ENCODE measurements at places on chromosomes 6 and 20.

- DNase-seq = peak; percentile 46
These were observed 20.2 kb upstream of the GJE1 start for GRCh38 chr6:142112451-142113061.

DNA sequence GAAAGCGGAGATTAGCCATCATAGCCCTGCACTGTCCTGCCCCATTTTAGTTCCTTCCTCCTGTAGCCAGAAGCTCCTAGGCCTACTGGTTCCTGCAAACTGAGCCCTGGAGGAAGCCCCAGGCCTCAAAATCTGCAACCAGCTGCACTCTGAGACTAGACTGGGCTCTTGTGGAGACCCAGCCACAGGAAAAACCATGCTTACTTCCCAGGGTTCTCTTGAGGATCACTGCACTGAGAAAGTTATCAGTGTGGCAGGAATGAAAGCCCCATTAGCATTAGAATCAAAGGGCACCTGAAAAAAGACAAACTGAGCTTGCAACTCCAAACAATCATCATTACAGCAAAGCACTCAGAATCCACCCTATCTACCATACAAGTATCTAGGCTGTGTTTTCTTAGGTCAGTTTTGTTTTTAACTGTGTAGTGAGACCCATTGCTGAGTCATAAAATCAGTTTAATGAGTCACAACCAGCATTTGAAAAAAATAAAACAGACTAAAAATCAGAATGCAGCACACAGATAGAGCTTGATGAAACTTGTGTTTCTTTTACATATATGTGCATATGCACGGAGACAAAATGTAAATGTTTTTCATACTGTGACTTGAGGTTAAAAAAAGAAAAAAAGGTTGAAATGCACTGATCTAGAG lies 91.0 kb downstream of the UNC5CL start:
- DNase-seq = no peak

GRCh38 chr6:86934365-86934764 lies 3.0 kb upstream of the HTR1E start:
- DNase-seq = no peak

GRCh38 chr6:144471986-144472385 lies 186.9 kb downstream of the UTRN start:
- DNase-seq = no peak

DNA sequence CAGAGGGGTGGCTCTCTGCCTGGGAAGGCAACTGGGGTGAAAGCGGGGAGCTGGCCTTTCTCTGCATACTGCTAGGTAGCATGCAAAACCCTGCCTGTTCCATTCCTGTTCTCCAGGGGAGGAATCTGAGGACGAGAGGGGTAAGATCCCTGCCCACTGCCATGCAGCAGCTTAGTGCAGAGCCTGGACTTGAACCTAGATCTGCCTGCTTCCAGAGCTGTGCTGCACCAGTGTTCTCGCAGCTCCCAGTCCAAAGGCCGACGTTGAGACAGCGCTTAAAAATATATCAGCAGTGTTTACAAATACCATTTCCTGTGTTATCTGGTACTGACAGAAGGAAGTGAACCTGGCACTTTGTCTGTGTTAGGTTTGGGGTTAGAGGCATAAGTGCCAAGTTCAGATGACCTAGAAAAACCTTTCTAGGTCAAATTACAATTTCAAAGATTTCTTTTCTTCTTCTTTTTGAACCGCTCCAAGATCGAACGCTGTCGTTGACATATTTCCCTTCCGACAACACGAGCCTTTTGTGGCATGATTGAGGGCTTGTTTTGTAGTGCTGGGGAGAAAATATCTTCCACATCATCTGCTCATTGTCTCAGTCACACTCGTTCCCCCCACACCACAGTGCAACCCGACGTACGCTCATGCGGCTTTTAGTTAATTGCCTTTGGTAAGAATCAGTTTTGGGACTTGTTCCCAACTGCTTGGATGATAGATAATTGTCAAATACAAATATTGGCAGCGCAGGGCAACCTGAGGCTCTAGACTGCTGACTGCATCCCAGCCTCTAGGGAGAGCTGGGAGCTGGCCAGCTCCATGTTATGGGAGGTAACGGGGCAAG lies 44.6 kb downstream of the TOX2 start:
- no peak for DNase-seq

GRCh38 chr20:48626226-48626937 lies 201.4 kb downstream of the PREX1 start:
- DNase-seq = no peak

GRCh38 chr6:96545882-96546281 lies 17.0 kb upstream of the FHL5 start:
- no peak for DNase-seq

GRCh38 chr6:55617272-55617671 lies 38.3 kb upstream of the HMGCLL1 start:
- DNase-seq = peak; percentile 23

DNA sequence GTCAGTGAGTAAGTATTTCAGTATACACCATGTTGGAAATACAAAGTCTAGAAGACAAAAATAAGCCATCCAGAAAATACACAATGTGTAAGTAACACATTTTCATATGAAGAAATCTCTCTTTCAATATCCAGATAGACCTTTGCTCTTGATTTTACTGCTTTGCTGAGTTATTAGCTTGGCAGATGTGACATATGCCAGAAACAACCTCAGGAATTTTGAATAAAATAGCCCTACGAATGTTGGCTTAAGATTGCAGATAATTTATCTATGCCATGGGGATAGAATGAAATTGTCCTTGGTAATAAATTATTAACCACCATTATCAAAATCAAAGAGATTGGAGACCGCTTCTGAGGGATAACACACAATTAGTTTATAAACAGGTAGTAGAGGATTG lies 1036.9 kb upstream of the EPHA7 start:
- DNase-seq = no peak

- DNase-seq = no peak
These were observed 33.6 kb upstream of the BTN3A2 start for GRCh38 chr6:26331218-26332073.

GRCh38 chr6:75849329-75850025 lies 100.4 kb downstream of the MYO6 start:
- DNase-seq = no peak

- no peak for DNase-seq
These were observed 71.8 kb downstream of the IGF2R start for GRCh38 chr6:160040527-160041264.

DNA sequence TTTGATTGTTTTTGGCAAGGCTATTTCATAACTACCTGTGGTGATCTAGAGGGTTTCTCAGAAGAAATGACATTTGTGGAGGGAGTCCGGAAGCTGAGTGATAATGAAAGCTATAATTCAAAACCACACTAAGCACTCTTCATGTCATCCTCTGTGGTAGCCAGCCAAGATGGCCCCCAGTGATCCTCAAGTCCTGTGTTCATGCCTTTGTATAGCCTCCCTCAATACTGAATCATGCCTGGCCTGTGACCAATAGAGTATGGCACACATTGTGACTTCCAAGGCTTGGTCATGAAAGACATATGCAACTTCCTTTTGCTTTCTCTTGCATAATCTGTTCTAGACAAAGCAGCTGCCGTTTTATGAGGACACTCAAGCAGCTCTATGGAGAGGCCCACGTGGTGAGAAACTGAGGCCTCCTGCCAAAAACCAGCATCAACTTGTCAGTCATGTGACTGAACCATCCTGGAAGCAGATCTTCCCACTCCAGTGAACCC lies 12.8 kb upstream of the DNAAF9 start:
- peak; percentile 44 for DNase-seq

GRCh38 chr6:99334526-99335127 lies 14.8 kb downstream of the FAXC start:
- peak; percentile 33 for DNase-seq

GRCh38 chr6:149484733-149485700 lies at the start of gene ZC3H12D:
Gene ZC3H12D, minus strand, starts transcription at chr6:149485014. Its CDS starts 10,471 bp downstream, at chr6:149474543.
- DNase-seq = peak; percentile 19

GRCh38 chr6:22838345-22838744 lies 269.0 kb downstream of the HDGFL1 start:
- no peak for DNase-seq

- no peak for DNase-seq
These were observed 672.4 kb upstream of the MARCKS start for GRCh38 chr6:113184736-113185135.

- DNase-seq = no peak
These were observed 124.0 kb upstream of the CARMIL1 start for GRCh38 chr6:25155211-25155610.

- DNase-seq = no peak
These were observed 46.9 kb upstream of the POPDC3 start for GRCh38 chr6:105226598-105227294.

- DNase-seq = no peak
These were observed 41.9 kb downstream of the ZFAND3 start for GRCh38 chr6:37861452-37861851.

- no peak for DNase-seq
These were observed 33.8 kb upstream of the LCA5 start for GRCh38 chr6:79571030-79571367.

DNA sequence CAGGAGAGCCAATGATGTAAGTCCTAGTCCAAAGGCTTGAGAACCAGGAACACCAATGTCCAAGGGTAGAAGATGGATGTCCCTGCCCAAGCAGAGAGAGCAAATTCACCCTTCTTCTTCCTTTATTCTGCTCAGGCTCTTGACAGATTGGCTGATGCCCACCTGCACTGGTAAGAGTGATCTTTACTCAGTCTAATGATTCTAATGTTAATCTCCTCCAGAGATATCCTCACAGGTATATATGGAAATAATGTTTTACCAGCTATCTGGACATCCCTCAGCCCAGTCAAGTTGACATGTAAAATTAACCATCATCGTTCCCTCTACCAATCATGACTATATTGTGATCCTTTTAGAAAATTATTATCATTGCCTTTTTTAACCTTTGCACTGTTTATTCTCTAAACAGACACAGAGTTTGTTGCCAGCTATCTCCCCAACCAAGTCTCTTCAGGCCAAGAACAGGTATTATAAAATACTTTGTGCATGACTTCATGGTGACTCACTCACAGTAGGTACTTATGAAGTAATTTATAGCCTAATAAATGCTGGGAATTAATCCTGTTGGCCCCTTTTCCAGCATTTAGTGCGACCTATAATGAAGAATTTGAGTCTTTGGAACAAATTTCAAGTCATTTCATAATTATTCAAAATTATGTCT lies 26.2 kb upstream of the TSHZ2 start:
- no peak for DNase-seq

GRCh38 chr6:42532038-42532669 lies 31.7 kb upstream of the UBR2 start:
- peak; percentile 39 for DNase-seq

DNA sequence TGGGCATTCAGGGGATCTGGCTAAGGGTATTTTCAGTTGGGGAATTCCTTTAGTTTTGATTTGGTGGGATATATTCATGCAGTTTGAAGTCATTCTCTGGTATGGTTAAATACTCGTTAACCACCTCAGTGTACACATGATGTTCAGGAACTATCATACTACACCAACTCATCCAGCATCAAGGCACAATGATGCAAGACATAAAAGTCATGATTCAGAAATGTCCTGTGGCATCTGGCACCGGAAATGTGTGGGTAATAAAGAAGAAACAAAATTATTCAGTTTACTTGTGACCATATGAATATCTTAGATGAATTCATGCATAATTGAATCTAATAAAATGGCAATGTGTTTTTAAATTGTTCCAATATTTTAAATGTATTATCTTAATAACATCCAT lies 129.0 kb upstream of the BMP5 start:
- DNase-seq = no peak

- no peak for DNase-seq
These were observed 99.6 kb upstream of the ENPP5 start for GRCh38 chr6:46270336-46270735.

DNA sequence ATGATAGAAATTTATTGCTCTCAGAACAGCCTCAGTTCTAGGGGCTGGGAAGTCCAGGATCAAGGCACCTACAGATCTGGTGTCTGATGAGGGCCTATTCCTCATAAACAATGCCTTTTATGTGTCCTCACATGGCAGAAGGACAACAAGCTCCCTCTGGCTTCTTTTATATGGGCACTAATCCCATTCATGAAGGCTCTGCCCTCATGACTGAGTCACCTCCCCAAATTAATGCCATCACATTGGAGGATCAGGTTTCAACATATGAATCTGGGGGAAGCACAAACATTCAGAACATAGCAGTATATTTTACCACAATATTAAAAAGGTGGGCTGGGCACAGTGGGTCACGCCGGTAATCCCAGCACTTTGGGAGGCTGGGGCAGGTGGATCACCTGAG lies 58.5 kb upstream of the CCN6 start:
- DNase-seq = no peak

GRCh38 chr20:19129976-19130612 lies 82.3 kb upstream of the SLC24A3 start:
- DNase-seq = no peak

GRCh38 chr20:62860924-62861691 lies 514 bp downstream of the TCFL5 start:
- no peak for DNase-seq

DNA sequence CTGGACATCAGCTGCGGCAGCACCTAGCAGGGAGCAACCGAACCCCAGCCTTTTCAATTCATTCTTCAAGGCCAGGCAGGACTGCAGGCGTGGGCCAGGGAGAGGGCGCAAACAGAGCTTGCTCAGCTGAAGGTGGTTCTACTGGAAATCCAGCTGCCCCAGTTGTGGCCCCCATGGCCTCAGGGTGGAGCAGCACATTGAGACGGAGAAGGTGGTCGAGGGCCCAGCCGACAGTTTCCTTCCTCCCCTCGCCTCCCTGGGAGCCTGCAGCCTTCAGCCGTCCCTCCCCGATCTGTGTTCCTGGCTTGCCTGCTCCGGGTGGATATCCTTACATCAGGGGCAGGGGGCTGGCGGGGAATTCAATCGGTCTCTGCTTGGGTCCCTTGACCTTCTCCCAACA lies 217.8 kb downstream of the ANKRD60 start:
- DNase-seq = no peak

DNA sequence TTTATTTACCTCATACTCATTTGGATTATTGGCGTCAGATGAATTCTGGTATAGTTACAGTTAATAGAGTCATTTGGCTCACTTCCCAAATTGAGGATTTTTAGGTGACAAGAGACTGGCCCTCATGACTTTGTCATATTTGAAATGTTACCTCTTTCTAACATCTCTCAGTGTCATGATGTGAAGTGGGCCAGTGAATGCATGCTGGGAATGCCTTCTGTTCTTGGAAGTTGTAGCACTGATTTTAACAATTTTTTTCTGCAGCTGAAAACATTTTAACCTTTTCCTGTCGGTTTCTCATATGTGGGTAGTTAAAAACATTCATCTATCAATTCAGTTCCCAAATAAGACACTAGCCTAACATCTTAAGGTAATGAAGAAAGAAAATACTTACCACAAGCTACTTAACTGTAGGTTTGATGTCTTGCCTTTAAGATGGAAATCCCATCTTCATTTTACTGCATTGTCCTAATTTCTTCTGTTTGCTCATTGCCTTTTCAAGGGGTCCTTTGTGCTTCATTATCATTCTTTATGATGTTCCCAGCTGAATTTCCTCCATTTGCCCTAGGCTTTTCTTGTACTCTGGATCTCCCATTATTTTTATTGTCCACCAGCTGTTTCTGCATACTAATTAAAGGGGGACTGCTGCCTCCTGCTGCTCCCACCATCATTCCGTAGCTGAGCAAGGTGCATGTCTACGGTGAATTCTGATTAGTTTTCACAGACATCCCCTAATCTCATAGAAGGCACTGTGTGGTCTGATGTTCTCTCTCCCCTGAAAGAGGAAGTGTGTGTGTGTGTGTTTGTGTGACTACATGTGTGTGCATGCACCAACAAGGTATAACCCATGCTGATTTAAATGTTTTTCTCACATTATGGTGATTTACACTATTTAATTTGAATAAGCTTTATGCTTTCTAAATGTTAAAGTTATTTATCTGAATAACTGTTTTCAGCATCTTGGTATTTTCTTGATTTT lies 109.5 kb downstream of the B3GAT2 start:
- no peak for DNase-seq

- DNase-seq = peak; percentile 62
These were observed 20.4 kb upstream of the CD109 start for GRCh38 chr6:73675466-73676098.
